ENCODE measurements at places on chromosomes 2 and 18.

DNA sequence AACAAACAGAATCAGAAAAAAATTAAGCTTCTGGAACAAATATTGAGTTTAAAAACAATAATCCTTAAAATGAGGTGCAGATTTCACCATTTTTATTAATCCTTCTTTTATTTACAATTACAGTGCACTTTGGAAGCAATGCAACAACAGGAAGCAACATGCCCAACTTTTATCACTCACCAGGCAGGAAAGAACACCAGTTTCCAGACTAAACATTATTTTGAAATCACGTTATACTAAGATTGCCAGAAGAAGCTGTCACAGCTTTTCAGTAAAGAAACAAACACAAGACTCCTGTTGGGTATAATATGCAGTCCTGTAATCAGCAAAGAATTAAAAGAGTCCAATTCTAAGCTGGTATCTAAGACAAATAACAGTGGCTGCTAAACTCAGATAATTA, 137.9 kb upstream of the ZC3H15 start:
- DNase-seq, result no peak

- DNase-seq, result no peak
Measured at GRCh38 chr2:209086761-209087160, 337.1 kb upstream of the MAP2 start.

DNA sequence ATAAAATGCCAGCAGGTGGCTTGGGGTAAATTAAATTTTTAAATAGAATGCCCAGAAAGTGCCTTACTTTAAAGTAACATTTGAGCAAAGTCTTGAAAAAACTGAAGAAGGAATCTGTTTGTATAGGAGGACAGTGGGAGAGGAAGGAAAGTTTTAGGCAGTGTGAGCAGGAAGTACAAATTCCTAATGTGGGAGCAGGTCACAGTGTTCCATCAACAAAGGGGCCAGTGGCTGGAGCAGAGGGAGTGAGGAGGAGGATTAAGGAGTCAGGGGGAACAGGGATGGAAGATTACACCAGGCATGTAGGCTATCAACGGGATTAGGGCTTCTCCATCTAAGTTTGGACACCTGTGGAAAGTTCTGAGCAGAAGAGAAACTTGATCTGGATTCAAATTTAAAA, 439.2 kb upstream of the REG3G start:
- no peak for DNase-seq

GRCh38 chr2:196077821-196078220, 9.2 kb upstream of the DNAH7 start:
- no peak for DNase-seq

All from GF-D8 (cell line).